COR-L47 (cell line): ENCODE measurements at places on chromosomes 11 and 22.
A peak's percentile ranks its signal among the peaks of the same experiment; 100 is the strongest.

DNA sequence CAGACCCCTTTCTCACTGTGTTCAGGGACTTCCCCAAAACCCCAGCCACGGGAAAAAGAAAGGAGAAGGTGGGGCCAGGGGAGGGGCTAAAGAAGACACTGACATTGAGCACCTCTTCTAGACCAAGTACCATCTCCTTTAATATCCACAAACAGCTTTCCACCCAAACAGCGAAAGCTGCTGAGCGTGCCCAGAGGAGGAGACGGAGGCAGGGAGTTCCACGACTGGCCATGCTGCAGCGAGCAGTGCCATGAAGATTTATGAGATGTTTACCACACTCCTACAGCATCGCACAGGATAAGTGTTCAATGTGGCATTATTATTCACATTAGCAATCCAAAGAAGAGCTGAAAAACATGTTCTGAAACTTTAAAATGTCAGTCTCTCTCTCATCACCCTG, 127.4 kb downstream of the LARGE1 start:
- no peak for DNase-seq

- DNase-seq = no peak
These were observed 68.7 kb upstream of the FGF3 start for GRCh38 chr11:69887841-69888427.

DNA sequence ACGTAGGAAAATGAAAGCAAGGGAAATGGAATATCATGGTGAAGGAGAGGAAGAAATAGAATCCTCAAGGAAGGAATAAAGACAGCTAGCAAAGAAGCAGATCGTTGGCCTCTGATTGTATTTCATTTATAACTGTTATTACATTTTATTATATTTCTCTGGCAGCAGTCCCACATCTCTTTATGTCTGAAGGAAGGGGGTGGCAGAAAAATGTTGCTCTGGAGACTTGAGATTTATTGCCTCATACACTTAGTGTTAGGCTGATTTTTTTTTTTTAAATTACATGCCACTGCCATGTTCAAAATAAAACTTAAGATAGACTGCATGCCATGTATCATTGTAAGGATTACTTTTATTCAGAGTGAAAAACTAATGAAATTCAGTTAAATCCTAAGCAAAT, 971.7 kb upstream of the CHORDC1 start:
- DNase-seq = no peak

DNA sequence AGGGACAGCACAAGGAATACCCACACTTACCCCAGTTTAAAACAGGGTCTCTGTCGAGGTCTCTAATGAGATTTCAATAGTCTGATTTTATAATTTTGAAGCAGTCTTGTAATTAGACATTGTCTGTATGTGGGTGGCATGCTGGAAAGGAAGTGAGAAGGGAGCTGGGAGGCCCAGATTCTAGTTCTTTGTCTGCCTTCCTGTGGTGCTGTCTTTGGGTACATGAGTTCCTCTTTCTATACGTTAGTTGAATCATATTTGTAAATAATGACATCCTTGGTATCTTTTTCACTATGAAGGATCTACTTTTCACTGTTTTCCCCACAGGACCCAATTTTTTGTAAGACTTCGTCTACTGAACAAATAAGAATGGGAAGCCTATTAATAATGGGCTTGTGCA, 42.0 kb upstream of the TENM4 start:
- DNase-seq = no peak

DNA sequence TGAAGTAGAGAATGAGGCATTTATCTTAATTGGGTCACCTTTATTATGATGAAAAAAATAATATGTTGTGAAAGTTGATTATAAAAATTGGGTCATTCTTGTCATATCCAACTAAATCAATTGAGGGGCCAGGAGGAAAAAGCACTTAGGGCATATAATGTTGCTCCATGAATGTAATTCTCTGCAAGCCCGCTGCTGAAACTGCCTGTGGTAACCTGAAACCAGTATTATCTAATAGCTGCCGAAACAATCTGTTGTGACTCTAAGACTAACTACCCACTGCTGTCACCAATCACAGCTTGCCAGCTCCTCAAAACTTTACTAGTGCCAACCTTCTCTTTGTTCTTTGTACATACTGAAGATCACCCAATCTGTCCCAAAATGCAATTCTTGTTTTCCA, 115.8 kb downstream of the ATG16L2 start:
- DNase-seq = peak; percentile 28

DNA sequence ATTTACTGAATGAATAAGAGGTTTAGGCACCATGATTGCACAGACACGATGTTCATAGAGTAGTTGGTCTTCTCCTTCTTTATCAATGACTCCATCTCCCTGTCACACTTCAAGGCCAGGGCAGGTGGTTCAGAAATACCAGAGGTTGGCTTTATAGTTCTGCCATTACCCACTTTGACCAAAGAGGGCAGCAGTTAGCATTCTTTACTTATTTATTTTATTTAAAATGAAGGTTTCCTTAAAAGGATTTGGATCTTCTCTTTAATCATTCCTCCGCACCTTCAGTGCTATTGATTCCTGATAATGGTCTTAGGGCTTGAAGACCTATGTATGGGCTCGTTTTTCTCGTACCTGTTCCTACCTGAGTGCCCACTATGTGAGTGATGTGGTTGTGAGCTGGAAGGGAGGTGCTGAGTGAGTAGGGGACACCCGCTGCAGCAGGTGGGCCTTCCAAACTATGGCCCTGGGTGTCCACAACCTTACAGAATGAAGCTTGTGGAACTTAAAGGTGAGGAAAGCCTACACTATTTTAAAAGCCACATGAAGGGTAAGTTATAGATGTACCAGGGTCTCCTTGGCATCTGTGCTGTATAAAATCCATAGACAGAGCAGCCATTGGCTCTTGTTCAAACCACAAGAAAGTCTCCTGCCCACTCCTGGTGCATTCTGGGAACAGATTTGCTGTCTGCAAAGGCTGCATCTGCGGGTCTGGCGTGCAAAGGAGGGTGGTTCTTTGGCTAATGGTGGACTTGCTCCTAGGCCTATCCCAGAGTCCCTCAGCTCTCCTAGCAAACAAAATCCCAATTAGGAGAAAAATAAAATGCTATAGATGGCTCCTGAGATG, 35.0 kb downstream of the TIMP3 start:
- DNase-seq = no peak

DNA sequence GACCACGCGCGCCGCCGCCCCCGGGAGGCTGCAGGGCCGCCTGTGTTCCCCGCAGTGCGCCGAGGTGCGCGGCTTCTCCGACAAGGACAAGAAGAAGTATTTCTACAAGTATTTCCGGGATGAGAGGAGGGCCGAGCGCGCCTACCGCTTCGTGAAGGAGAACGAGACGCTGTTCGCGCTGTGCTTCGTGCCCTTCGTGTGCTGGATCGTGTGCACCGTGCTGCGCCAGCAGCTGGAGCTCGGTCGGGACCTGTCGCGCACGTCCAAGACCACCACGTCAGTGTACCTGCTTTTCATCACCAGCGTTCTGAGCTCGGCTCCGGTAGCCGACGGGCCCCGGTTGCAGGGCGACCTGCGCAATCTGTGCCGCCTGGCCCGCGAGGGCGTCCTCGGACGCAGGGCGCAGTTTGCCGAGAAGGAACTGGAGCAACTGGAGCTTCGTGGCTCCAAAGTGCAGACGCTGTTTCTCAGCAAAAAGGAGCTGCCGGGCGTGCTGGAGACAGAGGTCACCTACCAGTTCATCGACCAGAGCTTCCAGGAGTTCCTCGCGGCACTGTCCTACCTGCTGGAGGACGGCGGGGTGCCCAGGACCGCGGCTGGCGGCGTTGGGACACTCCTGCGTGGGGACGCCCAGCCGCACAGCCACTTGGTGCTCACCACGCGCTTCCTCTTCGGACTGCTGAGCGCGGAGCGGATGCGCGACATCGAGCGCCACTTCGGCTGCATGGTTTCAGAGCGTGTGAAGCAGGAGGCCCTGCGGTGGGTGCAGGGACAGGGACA, 2.7 kb downstream of the NLRP6 start:
- no peak for DNase-seq

DNA sequence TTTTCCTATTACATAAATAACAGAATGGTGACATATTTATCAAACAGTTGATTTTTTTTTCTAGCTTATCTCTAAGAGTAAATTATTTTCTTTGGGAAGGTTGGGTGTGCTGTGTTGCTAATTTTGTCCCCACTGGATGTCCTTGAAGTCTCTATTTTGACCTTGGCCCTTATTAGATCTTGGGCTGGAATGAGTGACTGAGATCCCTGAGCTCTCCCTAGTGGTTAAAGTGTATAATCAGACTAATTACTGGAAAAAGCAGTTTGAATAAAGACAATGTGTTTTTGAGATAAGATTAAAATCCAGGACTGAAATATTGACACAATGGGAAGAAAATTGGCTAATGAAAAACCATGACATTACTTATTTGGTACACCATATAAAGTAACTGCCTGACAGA, 56.1 kb downstream of the AASDHPPT start:
- DNase-seq = no peak

- DNase-seq = peak; percentile 13
These were observed 2.8 kb downstream of the C11orf71 start for GRCh38 chr11:114397349-114397982.

GRCh38 chr11:36104660-36104992, 160.8 kb downstream of the LDLRAD3 start:
- DNase-seq = no peak

DNA sequence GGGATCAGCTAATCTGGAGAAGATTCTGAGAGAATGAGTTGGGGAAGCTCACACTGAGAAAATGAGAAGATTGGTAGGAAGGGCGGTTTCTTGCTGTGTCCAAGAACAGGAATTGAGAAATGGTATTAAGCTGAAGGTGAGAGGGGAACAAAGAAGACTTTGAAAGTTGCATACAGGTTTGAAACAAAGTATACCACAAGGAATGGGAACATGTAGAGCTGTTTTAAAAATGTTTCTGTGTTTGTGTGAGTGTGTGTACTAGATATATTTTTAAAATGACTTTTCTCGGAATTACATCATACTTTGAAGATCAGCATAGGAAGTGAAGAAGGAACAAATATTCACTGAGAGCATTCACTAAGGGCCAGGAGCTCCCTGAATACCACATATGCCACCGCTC, 24.4 kb upstream of the IZUMO1R start:
- DNase-seq = no peak

DNA sequence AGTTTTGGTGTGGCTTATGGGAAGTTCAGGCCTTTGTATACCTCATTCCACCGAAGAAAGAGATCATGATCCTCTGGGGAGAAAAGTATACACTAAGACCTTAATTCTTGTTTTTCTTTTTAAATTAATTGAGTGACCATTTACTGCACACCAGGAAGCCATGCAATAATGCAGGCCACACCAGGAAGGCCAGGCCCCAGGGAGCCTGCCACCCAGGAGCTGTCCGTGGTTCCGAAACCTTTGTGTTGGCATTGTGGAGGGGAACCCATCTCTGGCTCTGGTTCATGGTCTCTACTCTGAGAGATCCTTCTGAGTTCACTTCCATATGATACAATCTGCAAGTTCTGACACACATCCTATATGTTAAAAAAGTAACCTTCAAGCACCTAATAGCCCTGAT, 291.8 kb downstream of the MIAT start:
- no peak for DNase-seq

DNA sequence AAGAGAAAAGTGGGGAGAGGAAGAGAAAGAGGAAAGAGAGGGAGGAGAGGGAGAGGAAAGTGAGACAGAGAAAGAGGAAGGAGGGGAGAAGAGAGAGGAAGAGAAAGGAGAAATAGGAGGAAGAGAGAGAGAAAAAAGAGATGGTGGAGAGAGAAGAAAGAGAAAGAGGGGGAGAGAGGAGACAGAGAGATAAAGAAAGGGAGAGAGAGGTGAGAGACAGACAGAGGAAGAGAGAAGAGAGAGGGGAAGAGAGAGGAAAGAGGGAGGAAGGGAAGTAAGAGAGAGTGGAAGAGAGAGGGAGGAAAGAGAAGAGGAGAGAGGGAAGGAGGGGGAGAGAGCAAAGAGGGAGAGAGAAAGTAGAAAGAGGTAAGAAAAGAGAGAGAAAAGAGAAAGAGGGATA, 9.4 kb upstream of the SEZ6L start:
- no peak for DNase-seq

- peak; percentile 74 for DNase-seq
These were observed 2.7 kb downstream of the APOL2 start for GRCh38 chr22:36236388-36237319.

- no peak for DNase-seq
These were observed 65.0 kb upstream of the PTPRJ start for GRCh38 chr11:47915374-47915773.

- no peak for DNase-seq
These were observed 170.2 kb downstream of the BUD13 start for GRCh38 chr11:116602637-116602942.

DNA sequence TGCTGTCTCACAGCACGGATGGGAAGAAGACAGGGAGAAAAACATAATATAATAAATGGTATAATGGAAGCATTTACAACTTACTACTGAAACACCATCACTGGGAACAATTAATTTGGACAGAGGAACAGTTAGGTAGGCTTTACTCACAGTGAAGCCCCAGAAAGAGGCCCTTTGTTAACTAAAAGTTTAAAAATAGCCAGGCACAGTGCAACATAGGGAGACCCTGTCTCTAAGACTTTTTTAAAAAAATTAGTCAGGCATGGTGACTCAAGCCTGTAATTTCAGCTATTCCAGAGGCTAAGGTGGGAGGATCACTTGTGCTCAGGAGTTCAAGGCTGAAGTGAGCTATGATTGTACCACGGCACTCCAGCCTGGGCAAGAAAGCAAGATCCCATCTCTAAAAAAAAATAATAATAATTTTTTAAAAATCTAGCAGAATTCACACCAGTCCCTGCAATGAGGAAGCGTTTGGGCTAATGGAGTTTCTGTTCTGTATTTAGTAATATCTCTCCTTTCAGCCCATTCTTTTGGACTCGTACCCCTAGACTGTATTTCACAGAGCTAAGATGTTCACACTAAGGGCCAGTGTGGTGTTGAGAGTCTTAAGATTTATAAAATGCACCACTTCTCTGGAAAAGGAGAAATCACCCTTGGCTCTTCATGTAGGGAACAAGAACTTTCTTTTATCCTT, 275.5 kb downstream of the SOX6 start:
- no peak for DNase-seq

DNA sequence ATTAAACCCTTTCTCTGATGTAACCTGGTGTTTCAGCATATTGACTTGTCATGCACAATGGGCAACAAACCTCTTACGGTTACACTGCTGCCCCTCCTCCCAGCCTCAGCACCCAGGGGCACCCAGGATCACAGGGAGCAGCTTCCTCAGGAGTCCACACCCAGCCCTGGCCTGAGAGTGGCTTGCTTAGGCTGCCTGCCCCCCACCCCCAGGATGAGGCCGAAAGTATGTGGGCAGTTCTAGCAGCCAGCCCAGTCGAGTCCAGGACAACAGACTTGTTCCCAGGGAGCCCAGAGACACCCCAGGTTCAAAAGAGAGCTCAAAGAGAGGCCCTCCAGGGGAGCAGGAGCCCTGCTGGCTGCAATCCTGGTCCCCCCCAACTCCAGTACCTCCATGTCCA, 108.1 kb upstream of the THY1 start:
- DNase-seq = no peak

GRCh38 chr22:44352378-44353035, 39.8 kb upstream of the SHISAL1 start:
- DNase-seq = no peak
